Epithelial cell of proximal tubule (primary cell): ENCODE measurements at places on chromosomes 16 and 17.

GRCh38 chr17:38595892-38596291, 9.9 kb downstream of the SRCIN1 start:
- no peak for DNase-seq

DNA sequence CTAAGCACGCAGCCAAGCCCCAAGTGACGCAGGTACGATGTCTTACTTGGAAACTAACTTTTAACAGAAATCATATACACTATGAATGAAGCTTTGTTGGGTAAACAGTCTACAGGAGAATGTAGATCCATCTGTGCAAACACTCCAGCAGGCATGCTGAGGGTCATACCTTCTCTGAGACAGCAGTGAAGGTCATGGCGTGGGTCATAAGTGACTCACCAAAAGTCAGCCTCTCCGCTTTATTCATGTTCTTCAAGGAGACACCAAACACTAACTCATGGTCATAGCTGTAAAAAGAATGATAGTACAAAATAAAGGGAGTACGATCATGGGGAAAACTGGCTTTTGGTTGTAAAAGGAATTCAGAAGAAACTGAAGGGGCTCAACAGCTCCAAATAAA, 20.6 kb downstream of the BLMH start:
- no peak for DNase-seq

DNA sequence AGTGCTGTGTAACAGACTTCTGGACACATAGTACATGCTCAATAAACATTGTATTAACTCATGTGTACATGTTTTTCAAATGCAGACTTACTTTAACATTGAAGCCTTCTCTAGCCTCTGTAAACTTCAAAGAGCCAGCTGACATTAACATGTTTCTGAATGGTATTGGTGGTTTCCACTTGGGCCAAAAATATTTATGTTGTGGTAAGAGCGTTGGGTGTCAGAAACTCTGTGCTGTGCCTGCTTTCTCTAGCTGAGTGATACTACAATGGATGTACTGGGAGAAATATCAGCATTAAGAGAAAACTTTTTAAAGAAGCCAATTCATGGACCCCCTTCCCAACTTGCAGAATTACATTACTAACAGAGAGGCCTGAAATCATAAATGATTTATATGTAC, 1951.7 kb downstream of the TP53TG3F start:
- DNase-seq: no peak

GRCh38 chr17:58250344-58251011, 12.1 kb downstream of the LPO start:
- DNase-seq: no peak

- DNase-seq: no peak
These were observed 1.9 kb downstream of the ATP1B2 start for GRCh38 chr17:7652388-7653356.
